Brain pericyte (primary cell): ENCODE measurements at places on chromosomes 4 and X.

- DNase-seq = no peak
These were observed 19.7 kb upstream of the PNPLA4 start for GRCh38 chrX:7946960-7947359.

DNA sequence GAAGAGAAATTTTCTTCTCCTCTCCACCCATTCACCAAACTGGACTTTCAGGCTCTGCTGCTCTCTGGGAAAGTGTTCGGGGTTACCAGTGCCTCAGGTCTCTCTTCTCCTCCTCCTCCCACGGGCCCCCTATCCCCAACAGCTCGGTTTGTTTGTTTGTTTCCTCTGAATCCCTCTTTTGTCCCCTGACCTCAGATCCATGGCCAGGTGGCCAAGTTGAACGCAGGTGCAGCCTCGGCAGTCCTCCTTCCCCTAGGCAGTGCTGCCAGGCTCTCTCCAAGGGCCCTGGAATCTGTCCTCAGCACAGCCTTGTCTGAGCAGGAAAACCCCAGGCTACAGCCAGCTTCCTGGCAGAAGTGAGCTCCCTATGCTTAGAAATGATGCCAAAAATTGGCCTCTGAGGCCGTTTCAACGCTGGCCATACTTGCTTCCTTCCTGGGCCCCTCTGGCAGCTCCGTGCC, 60.0 kb downstream of the FHDC1 start:
- no peak for DNase-seq

DNA sequence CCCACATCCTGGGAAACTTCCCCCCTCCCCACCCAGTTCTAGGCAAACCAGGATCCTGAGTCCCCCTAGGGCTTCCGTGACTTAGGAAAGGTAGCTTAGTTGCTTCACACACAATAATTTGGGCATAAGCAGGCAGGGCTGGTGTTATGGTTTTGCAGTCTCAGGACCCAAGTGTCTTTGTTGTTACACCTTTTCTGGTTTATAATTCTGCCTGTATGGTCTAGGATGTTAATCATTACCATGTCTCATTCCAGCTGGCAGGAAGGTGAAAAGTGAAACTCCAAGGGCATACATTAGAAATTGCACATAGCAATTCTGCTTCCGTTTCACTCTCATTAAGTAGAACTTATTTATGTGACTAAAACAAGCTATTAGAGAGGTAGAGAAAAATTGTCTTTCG, 16.8 kb downstream of the UGT8 start:
- no peak for DNase-seq

DNA sequence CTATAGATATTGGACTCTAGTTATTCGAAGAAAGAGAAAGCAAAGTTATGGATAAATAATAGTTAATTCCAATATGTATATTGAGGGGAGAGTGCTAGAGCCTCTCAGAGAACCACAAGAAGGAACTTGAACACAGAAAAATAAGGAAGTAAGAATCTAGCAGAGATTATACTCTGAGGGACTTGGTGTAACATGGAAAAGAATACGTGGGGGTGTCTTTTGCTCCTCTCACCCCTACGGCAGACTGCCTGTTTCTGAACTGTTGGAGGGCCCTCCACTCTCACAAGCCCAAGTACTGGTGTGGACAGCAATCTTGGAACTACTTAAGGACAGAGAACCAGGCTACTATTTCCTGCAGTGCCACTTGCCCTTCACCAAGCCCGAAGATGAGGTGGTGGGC, 1174.4 kb upstream of the PCDH10 start:
- DNase-seq = no peak

- DNase-seq = peak; percentile 46
These were observed at the start of the genes KIF4A and PDZD11 for GRCh38 chrX:70289793-70290770. Gene KIF4A (plus strand): TSS chrX:70290104. CDS start chrX:70290459, 355 bp downstream. Gene PDZD11 (minus strand): TSS chrX:70289927. CDS start chrX:70289341, 586 bp downstream.

DNA sequence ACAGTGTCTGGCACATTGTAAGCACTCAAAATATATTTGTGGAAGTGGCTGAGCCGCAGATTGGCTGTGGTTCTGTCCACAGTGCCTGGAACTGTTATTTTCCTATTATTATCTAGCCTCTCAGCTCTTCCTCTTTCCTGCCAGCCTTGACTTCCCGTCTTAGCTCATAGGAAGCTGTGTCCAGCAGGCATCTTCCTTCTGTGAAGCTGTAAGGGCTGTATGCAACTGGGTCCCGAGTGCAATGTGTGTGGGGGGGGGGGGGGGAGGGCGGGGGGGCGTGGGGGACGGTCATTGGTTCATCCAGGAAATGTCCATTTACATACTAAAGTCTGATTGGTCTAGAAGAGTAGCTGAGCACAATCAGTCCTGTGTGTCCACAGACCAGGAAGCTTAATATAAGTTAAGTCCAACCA, 210.7 kb downstream of the PDGFRA start:
- peak; percentile 13 for DNase-seq

DNA sequence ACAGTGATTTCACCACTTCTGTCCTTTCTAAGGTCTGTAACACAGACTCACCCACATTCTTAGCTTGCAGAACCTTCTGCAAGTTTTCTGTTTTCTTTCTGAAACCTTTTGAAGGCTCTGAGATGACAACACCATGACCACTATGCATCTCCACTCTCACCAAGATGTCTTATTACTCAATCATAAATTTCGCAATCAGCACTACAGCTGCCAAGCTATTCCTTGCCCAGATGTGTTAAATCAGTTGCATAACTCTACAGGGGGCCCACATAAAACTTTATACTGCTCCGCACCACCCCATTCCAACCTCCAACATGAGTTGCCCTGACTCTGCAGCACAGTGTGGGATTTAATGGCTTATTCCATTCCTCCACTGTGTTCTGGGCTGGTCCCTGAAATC, 229.9 kb downstream of the COL25A1 start:
- DNase-seq = peak; percentile 66

GRCh38 chr4:54118850-54119589, 19.1 kb downstream of the GSX2 start:
- DNase-seq = no peak

GRCh38 chr4:143260750-143261149, 75.9 kb upstream of the GAB1 start:
- no peak for DNase-seq

DNA sequence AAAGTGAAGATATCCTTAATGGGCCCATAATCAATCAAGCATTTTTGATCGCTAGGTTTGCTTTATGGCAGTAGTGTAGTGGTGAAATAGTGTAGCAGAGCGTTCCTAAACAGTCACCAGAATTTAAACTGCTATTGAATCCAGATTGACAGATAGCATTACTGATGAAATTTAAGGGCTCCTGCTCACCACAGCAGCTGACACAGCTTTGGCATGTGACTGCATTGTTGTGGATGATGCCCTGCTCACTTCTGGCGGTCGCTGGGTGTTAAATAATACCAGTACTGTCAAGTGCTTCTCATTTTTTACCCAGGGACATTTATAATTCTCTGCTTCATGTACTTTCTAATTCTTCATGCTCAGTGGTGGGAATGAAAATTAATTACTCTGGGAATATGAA, 102.0 kb upstream of the ARHGAP24 start:
- DNase-seq = no peak

GRCh38 chrX:15512401-15512965, 11.9 kb downstream of the BMX start:
- DNase-seq = no peak

DNA sequence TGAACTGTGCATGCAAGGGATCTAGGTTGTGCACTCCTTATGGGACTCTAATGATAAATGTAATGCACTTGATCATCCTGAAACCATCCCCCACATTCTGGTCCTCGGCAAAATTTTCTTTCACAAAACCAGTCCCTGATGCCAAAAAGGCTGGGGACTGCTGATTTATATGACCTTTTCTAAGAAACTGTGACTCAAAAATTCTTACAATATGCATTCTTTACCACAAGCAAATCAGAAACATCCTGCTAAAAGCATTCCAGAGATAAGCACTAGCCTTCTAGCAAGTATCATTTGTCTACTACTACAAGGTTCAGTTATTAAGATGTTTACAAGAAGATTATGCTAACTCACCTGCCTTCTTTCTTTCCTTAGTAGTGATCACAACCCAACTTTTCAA, 166.5 kb upstream of the PCDH7 start:
- no peak for DNase-seq

GRCh38 chr4:145545538-145546174, 64.0 kb downstream of the SMAD1 start:
- DNase-seq = peak; percentile 79

DNA sequence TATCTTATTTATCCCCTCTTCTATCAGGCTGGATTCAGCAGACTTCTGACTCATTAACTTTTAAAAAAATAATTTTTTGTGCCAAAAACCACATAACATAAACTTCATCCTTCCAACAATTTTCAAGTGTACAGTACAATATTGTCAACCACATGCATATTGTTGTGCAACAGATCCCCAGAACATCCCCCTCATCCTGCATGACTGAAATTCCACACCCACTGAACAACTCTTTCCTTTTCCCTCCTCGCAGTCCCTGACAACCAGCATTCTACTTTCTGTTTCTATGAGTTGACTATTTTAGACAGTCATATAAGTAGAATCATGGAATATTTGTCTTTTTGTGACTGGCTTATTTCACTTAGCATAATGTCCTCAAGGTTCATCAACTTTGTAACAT, 2.2 kb upstream of the MID2 start:
- DNase-seq = no peak

DNA sequence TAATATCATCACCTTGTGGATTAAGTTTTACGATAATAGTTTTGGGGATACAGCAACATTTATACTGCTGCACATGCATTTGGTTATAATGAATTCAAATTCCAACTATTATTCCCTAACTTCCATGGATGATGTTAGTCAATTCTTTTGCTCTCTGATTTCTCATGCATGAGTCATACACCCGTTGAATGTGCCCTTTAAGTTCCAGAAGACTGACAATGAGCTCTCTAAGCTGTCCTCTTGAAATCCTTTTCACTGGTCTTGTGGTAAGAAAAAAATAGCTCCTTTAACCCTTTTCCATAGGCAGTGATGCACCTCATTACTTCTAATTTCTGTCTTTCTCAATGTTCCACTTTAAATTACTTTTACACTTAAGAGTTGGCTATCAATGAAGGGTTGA, 1095.2 kb upstream of the POU3F4 start:
- DNase-seq = no peak

DNA sequence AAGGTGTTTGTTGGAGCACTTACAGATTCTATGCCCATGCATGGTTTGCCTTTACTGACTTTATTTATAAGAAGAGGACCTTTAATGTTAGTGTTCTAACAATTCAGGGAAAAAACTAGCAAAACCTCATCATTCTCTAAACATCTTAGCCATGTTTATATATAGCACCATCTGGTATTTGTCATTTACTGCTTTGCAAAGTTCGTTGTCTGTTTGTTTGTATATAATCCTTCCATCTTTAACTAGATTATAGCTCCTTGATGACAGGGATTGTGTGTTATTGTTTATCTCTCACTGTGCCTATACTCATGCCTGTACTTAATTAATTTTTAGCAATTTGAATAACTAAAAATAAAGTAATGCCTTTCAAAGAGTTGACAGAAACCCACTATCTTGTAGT, 170.6 kb upstream of the PACRGL start:
- DNase-seq = no peak

- DNase-seq = no peak
These were observed 447.1 kb downstream of the AFF2 start for GRCh38 chrX:148947399-148947975.

DNA sequence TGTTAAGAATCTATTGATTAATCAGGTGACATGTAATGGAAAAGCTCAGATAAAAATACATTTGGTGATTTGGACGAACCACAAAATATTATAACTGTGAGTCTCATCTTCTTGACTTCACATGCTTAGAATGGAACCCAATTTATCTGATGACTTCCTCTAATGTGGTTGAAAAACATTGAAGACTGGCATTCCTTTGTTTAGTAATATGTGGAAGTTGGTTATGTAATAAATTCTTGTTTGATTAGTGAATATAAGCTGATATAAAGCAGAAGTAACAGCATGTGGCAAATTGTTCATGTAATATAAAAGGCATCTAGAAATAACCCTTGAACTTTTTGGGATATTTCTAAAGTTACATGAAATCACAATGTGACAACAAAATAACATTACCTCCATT, 9.7 kb downstream of the GIMD1 start:
- no peak for DNase-seq
